ENCODE measurements at places on chromosomes 16 and 17. TPM values are rescaled to one million over a fixed set of nuclear protein-coding genes. Genes with fewer than 3 reads are reported as not detected.

CDC42EP4 gene
- total RNA-seq: 29.3 TPM

RCVRN gene
- not detected for total RNA-seq

MMP28 gene
- 18.7 TPM for total RNA-seq

CD79B gene
- not detected for total RNA-seq

GPR139 gene
- total RNA-seq: not detected
